ENCODE measurements at places on chromosomes 13 and 19. TPM values are rescaled to one million over a fixed set of nuclear protein-coding genes. Genes with fewer than 3 reads are reported as not detected.

GRCh38 chr19:48295458-48295857, 25.6 kb downstream of the ZNF114 start:
- no peak overlapping the region for H3K27ac ChIP-seq
- peaks cover 7% of the 10 kb centered on the region for H3K27me3 ChIP-seq
- H3K4me1 ChIP-seq, result no peaks in the 10 kb centered on the region

The LILRB4 gene
- total RNA-seq, result not detected

- peaks cover 4% of the 10 kb centered on the region for H3K36me3 ChIP-seq
- H3K27ac ChIP-seq, result peak overlapping the region; percentile 18
- H3K4me1 ChIP-seq, result peaks cover 5% of the 10 kb centered on the region
These were observed 59.4 kb downstream of the ZAR1L start for GRCh38 chr13:32255724-32256109.

The CYP4F8 gene
- total RNA-seq, result not detected

DNA sequence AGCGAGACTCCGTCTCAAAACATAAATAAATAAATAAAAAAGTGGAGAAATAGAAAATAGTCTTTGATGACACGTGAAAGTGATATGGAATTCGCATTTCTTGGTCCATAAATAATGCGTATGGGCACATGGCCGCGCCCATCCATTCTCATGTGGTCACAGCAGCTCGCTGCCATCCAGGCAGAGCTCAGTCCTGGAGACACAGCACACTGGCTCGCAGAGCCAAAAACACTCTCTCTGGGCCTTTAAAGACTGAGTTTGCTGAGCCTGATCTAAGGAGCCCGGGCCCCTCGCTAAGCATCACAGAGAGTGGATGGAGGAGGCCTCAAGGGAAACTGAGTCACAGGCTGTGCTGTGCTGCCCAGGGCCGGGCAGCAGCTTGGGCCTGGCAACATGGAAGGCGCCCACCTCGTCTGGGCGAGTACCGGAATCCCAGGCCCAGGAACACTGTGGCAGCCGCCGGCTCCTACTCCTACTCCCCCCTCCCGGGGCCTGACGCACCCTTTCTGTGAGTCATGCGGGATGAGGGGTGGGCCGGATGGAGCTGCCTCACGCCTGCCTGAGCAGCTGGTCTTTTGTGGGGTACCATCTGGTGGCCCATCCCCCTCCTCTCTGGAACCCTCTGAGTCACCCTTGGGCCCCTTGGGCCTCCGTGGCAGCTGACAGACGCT, 28.9 kb upstream of the CACTIN start:
- peaks cover 3% of the 10 kb centered on the region for H3K36me3 ChIP-seq
- H3K4me3 ChIP-seq, result no peak overlapping the region
- no peak for DNase-seq
- H3K27ac ChIP-seq, result no peak overlapping the region

- H3K27me3 ChIP-seq, result no peaks in the 10 kb centered on the region
- no peaks in the 10 kb centered on the region for H3K36me3 ChIP-seq
- H3K4me1 ChIP-seq, result no peaks in the 10 kb centered on the region
- DNase-seq, result no peak
These were observed 66.4 kb upstream of the PCDH9 start for GRCh38 chr13:67296511-67296910.

DNA sequence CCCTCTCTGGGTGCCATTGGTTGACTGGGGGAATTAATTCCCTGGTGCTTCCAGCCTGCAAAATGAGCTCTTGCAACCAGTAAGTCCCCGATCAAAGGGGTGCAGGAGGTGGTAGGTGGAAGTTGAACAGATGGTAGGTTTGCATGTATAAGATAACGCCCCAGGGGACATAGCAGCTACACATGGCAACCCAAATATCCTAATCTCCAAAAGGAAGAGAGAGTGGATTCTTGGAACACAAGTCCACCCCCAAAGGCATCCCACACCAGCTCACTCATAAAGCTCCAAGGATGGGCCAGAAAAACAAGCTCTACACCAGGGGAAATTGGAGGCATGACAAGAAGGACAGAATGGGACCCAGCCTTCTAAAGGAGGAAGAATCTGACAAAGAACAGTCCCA, 4.8 kb downstream of the CD209 start:
- DNase-seq, result no peak
- H3K4me3 ChIP-seq, result no peak overlapping the region
- H3K27ac ChIP-seq, result no peak overlapping the region
- peaks cover 33% of the 10 kb centered on the region for H3K27me3 ChIP-seq
- no peaks in the 10 kb centered on the region for H3K4me1 ChIP-seq

The PSG3 gene
- not detected for total RNA-seq

DNA sequence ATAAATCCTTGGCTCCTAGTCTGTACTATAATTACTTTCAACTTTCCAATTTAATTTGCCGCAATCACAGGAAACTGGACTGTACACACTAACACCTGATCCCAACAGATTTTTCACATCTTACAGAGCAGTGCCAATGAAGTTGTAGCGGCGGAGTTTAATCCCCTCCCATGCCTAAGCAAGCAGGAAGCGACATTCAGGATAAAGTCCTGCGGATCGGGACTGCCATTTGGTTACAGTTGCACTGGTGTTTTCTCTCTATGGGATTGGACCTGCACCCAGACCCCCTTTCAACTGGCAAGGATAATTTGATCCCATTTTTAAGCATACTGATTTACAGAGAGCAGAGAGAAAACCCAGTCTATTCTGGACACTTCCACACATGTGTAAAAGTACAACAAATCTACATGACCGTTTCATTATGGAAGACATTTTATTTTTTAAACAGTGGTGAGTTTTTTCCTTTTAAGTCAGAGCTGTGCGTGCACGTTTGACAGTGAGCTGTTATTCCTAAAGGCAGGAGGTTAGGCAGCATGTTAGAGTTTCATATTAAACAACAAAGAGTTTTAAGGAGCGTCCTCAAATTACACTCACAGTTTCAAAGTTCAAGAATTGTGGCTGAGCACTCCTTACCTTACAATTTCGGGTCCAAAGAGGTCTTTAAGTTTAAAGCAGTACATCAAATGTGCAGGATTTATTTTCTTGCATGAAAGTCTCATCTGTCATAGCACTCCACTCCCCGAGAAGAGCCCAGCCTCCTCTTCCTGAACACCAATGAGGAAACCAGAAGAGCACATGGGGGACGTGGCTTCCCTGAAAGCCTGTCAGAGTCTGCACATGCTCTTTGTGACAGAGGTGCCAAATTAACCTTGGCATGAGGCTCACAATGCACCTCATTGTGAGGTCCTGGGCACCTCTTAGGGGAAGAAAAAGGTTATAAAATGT, 141.6 kb upstream of the RFC3 start:
- peaks cover 21% of the 10 kb centered on the region for H3K4me1 ChIP-seq
- peak overlapping the region; percentile 79 for H3K4me3 ChIP-seq
- H3K36me3 ChIP-seq, result no peaks in the 10 kb centered on the region
- no peak for DNase-seq
- peak overlapping the region; percentile 36 for H3K27ac ChIP-seq

DNA sequence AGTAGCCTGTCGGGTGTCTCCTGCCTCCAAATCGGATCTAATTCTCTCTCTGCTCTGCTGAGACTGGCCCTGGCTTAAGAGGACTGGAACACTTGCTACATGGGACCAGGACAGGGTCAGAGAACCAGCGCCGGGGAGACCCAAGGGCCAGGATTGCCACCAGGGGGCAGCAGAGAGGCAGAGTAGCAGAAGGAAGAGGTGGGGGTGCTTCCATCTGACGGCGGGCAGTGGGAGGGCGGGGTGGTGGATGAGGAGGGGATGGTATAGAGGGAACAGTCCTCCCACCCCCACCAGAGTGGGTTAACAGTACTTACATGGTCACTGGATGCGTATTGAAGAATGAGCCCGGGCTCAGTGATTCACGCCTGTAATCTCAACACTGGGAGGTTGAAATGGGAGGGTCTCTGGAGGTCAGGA, 11.9 kb downstream of the SELENOW start:
- H3K27me3 ChIP-seq, result no peaks in the 10 kb centered on the region
- peak; percentile 82 for DNase-seq
- H3K27ac ChIP-seq, result no peak overlapping the region
- H3K4me3 ChIP-seq, result no peak overlapping the region
- H3K4me1 ChIP-seq, result peaks cover 6% of the 10 kb centered on the region

- H3K36me3 ChIP-seq, result peaks cover 3% of the 10 kb centered on the region
- H3K4me1 ChIP-seq, result peaks cover 16% of the 10 kb centered on the region
- H3K27ac ChIP-seq, result peak overlapping the region; percentile 23
- peak overlapping the region; percentile 99 for H3K4me3 ChIP-seq
These were observed 6.5 kb downstream of the RNF225 start for GRCh38 chr19:58401840-58402421.

- no peak for DNase-seq
- no peak overlapping the region for H3K27ac ChIP-seq
- H3K4me3 ChIP-seq, result no peak overlapping the region
These were observed 195.1 kb downstream of the VWA8 start for GRCh38 chr13:41765813-41766212.

The TEAD2 gene
- total RNA-seq, result 28.9 TPM

The KLK14 gene
- total RNA-seq, result 0.29 TPM

GRCh38 chr13:49308097-49308875, 60.6 kb downstream of the CDADC1 start:
- H3K4me3 ChIP-seq, result no peak overlapping the region
- no peak for DNase-seq
- peaks cover 25% of the 10 kb centered on the region for H3K4me1 ChIP-seq
- H3K27ac ChIP-seq, result peak overlapping the region; percentile 12
- no peaks in the 10 kb centered on the region for H3K27me3 ChIP-seq
- no peaks in the 10 kb centered on the region for H3K36me3 ChIP-seq

DNA sequence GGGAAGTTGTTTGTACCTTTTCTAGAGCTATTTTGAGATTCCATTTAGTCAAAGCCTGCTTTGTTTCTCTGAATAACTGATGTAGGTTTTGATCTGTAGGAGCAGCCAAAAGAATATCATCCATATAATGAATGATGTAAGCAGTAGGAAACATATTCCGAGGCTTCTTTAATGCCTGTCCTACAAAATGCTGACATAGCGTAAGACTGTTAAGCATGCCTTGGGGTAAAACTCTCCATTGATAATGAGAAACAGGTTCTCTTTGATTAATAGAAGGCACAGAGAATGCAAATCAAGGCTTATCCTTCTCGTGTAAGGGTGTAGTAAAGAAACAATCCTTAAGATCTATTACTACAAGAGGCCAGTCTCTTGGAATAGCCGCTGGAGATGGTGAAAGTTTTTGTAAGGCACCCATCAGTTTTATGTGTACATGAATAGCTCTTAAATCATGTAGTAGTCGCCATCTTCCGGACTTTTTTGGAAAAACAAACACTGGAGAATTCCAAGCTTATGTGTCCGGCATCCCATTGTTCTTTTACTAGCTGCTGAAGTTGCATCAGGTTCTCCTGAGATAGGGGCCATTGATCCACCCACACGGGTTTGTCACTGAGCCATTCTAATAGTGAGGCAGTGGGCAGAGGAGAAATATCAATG, 13.5 kb downstream of the FPR3 start:
- no peak overlapping the region for H3K4me3 ChIP-seq
- H3K36me3 ChIP-seq, result no peaks in the 10 kb centered on the region
- H3K27me3 ChIP-seq, result no peaks in the 10 kb centered on the region
- no peak overlapping the region for H3K27ac ChIP-seq
- H3K4me1 ChIP-seq, result no peaks in the 10 kb centered on the region

- H3K36me3 ChIP-seq, result no peaks in the 10 kb centered on the region
- H3K27me3 ChIP-seq, result peaks cover 9% of the 10 kb centered on the region
- no peaks in the 10 kb centered on the region for H3K4me1 ChIP-seq
- H3K4me3 ChIP-seq, result no peak overlapping the region
- H3K27ac ChIP-seq, result no peak overlapping the region
These were observed 268.2 kb downstream of the ZNF536 start for GRCh38 chr19:30640252-30640965.

GRCh38 chr19:13398780-13399726, 107.2 kb downstream of the CACNA1A start:
- H3K27me3 ChIP-seq, result peaks cover 12% of the 10 kb centered on the region
- DNase-seq, result no peak
- no peaks in the 10 kb centered on the region for H3K36me3 ChIP-seq
- H3K27ac ChIP-seq, result no peak overlapping the region

The ZNF835 gene
- 0.12 TPM for total RNA-seq

The ZNF737 gene
- 22.1 TPM for total RNA-seq

DNA sequence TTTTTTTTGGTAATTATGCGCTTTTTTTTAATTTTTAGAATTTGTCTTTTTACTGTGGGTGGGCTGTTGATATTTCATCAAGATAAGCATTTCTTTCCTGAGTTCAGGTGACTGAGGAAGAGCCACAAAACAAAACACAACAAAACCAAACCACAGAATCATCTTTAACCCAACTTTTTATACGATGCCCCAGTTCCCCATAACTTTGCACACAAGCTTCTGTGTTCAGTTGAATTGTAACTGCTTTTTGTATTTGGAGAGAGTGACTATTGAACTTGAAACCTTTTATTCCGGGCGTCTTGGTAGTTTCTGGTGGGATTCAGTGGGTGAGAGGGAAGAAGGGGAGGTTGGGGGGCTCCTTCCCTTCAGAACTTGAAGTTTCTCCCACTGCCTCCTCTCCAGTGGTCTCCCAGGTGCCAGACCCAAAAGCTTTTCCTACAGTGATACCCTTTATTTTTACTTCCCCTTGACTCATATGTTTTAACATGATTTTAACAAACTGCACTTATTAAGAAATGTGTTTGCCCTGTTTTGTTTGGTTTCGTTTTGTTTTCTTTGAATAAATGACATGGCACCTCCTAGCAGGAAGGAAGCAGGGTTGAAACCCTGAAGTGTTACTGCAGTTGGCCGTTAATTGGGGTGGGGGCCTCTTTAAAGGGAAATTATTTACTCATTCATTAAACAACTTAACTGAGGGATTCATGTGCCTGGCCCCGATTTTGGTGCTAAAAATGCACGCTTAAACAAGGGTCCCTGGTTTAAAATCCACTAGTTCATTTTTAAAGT, 2.7 kb upstream of the CCDC97 start:
- peaks cover 8% of the 10 kb centered on the region for H3K36me3 ChIP-seq
- peak overlapping the region; percentile 39 for H3K27ac ChIP-seq
- DNase-seq, result no peak
- no peak overlapping the region for H3K4me3 ChIP-seq
- H3K4me1 ChIP-seq, result peaks cover 25% of the 10 kb centered on the region
- no peaks in the 10 kb centered on the region for H3K27me3 ChIP-seq

GRCh38 chr19:44891016-44891882, at the start of gene TOMM40:
Gene TOMM40 (plus strand): TSS chr19:44891254. CDS start chr19:44891416, 162 bp downstream.
- peaks cover 23% of the 10 kb centered on the region for H3K36me3 ChIP-seq
- H3K27ac ChIP-seq, result peak within 1 kb of the TSS; percentile 96
- H3K4me3 ChIP-seq, result peak within 1 kb of the TSS; percentile 94
- no peak for DNase-seq
- H3K4me1 ChIP-seq, result peaks cover 26% of the 10 kb centered on the region

- DNase-seq, result no peak
- H3K4me3 ChIP-seq, result no peak overlapping the region
- H3K36me3 ChIP-seq, result no peaks in the 10 kb centered on the region
- peaks cover 10% of the 10 kb centered on the region for H3K4me1 ChIP-seq
These were observed 11.8 kb upstream of the HMGB1 start for GRCh38 chr13:30477346-30478195.

GRCh38 chr19:5397804-5398692, 57.2 kb upstream of the ZNRF4 start:
- no peak for DNase-seq
- no peak overlapping the region for H3K4me3 ChIP-seq
- no peak overlapping the region for H3K27ac ChIP-seq
- no peaks in the 10 kb centered on the region for H3K36me3 ChIP-seq

Measured in type B pancreatic cell (in vitro differentiated cells).